ENCODE measurements at places on chromosomes 12 and 14. TPM values are rescaled to one million over a fixed set of nuclear protein-coding genes. Genes with fewer than 3 reads are reported as not detected.
A peak's percentile ranks its signal among the peaks of the same experiment; 100 is the strongest.

DNA sequence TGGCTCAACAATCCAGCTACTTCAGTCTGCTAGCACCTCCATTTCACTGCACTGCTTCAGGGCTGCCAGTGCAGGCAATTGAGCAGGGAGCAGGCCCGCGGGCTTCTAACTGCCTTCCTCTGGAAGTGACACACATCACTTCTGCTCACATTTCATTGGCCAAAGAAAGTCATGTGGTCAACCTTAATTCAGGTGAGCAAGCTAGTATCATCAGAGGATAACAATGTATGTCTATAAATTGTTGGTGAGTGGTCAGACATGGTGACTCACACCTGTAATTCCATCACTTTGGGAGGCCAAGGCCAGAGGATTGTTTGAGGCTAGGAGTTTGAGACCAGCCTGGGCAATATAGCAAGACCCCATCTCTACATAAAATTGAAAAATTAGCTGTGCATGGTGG is 22.3 kb upstream of the CHGA start:
- DNase-seq: no peak

- DNase-seq: no peak
Observed at GRCh38 chr12:49959685-49960473, 1.8 kb upstream of the AQP5 start.

DNA sequence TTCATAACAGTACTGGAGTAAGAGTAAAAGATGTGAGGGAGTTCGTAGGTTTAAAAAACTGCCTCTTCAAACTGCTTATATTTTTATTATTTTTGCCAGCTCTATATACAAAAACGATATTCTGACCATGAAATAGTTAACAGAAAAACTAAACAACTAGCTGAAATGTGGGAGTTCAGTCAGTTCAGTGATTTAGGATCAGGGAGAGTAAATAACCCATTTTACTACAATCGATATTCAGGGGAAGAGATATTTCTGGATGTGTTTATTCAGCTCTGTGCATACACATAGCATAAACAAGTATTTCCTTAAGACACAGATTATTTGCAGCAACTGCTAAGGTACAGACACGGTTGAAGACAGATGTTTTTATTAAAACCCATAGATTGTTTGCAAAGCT is 470.9 kb downstream of the TMTC2 start:
- no peak for DNase-seq

DNA sequence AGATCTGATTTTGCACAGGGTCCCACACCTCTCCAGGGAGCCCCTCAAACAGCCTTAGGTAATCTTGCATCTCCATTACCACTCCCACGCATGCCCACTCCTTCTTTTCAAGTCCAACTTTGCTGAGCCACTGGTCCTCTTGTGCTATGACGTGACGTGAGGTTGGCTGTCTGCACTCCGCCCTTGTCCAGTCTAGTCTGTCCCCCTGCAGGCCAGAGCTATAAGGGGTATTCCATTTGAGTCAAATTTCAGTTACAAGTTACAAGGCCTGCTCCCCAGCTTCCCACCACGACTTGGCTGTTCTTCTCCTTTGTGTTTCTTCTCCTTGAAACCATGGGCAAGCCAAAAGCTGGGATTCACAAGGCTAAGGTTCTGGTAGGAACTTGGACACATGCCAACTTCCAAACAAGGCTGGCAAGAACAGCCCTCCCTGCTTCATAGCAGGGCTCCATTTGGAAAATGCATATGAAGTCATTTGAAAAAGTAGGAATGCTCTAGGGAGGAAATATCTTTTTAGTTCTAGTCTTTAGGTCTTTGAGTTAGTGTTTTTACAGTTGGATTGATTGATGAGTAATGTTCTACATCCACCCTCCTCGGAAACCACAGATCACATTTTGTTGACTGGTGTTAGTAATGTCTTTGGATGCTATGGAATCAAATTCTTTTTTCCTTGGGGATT is 49.1 kb downstream of the KCNA1 start:
- no peak for DNase-seq

GRCh38 chr14:36538051-36538450 is 18.0 kb upstream of the NKX2-1 start:
- no peak for DNase-seq

DNA sequence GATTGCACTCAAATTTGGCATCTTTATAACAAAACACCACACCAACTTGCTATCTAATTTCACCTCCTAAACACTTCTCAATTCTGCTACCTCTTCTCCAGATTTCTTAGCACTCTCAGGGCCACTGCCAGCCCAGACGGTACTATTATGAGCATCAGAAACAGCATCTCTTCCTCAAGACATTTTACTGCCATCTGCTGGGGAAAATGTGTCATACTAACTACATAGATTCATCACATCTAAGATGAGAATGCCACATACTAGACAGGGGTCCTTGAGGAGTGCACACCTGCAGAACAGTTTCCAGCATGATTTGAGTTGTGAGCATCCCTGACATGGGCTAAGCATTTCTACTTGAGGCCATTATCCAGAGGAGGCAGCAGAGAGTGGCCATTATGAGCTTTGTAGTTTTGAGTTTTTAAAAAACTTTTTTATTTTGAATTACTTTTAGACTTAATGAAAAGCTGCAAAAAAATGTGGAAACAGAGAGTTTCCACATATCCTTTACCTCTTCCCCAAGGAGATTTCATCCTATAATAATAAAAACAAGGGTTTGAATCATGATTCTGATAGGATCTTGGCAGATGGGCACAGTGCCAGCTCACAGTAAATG is 15.1 kb upstream of the GRIP1 start:
- DNase-seq: no peak

DNA sequence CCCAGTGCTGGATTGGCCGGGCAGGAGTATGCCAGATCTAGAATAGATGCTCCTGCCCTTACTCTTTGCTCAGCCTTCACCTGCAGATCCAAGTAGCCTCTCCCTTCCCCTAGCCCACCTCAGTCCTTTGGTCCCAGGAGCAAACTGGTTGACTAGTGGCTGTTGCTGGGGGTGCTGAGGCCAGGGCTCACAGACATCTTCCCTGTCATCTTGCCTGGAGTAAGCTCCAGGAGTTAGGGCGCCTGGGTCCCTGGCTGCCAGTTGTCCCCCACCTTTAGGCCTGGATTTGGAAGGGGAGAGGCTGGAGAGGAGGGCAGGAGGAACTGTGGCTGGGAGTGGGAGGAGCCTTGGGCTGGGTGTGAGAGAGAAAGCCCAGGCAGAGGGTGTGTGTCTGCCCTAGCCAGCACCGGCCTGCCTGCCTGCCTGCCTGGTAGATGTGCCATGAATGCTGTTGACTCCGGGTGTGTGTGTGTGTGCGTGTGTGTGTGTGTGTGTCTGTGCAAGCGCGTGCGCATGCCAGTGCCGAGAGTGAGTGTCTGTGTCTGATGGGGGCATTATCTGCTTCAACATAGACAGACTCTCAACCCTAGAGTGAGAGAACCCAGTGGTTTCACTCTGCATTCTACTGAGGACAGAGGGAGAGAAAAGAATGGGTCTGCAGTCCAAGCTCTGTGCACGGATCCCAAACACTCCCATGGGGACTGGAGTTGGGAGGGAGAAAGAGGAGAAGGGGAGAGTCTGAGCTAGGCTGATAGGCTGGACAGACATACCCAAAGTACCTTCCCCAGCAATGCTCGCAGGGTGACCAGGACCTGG is 845 bp upstream of the RARG start:
- peak; percentile 60 for DNase-seq

DNA sequence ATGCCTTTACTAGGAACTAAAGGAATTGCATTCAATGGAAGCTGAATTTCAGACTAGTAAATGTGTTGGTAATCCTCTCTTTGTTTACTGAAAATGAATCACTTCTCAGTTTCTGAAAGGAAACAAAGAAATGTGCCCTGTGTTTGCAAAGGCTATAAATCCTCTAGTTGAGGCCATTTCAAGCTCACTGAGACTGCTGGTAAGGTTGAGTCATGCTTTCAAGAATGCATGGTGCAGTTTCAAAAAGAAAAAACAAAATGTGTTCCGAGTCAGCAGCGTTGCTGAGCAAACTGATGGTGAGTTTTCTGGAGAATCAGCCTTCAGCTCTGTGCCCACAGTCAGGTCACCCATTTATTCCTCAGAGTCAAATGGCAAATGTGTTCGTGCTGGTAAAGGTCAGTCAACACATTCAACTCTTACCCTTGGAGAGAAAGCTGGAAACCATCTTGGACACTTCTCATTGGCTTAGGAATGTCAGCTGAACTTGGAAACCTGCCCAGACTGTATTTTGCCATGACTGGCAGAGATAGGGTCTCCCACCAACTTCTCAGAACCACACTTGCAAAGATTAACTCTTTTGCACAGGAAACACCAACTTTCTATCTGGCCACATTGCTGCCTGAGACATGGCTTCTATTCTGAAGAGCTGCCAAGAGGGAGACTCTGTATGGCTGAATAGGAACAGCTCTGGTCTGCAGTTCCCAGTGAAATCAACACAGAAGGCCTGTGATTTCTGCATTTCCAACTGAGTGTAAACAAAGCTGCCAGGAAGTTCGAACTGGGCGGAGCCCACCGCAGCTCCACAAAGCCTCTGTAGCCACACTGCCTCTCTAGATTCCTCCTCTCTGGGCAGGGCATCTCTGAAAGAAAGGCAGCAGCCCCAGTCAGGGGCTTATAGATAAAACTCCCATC is 484.4 kb downstream of the ATP23 start:
- no peak for DNase-seq

- no peak for DNase-seq
Observed at GRCh38 chr12:70221626-70222025, 21.6 kb upstream of the CNOT2 start.

- no peak for DNase-seq
Observed at GRCh38 chr12:97312570-97313135, 150.0 kb upstream of the RMST start.

DNA sequence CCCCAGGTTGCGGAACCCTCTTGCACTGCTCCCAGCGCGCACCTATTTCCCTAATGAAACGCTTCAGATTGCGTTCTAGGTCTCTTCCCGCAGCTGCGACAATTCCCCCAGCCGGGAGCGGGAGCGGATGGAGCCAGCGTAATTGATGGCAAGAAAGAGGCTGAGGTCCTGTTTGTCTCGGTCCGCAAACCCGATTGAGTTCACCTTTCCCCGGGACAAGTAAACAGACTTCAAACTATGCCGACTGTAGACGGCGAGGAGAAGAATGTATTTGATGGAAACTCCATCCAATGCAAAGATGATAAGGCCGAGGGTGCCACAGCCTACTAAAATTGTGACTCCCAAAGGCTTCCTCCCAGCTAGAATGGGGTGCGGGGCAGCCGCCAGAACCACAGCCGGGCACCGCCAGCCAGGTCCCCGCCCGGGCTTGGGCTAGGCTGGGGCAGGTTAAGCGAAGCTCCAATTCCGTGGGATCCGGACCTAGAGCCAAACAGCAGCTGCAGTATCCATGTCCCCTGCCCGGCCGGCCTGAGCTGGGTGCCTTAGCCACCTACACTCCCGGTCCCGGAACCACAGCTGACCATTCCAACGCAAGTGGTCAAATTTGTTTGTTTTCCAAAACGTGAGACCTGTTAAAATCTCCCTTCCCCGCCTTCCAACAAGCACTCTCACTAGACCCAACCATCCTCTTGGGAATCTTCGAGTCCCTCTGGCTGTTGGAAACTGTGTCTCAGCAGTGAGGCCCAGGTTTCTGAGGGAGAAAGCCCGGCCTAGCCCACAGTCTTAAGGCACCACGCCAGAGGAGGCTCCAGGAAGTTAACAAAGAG is 5.5 kb downstream of the NKX2-1 start:
- DNase-seq: no peak

GRCh38 chr14:45140661-45141187 is 5.0 kb downstream of the FANCM start:
- no peak for DNase-seq

GRCh38 chr12:10807186-10807585 is at the start of gene TAS2R8:
TAS2R8 (minus strand) TSS chr12:10807286; CDS start chr12:10806980, 306 bp downstream.
- DNase-seq: no peak

DNA sequence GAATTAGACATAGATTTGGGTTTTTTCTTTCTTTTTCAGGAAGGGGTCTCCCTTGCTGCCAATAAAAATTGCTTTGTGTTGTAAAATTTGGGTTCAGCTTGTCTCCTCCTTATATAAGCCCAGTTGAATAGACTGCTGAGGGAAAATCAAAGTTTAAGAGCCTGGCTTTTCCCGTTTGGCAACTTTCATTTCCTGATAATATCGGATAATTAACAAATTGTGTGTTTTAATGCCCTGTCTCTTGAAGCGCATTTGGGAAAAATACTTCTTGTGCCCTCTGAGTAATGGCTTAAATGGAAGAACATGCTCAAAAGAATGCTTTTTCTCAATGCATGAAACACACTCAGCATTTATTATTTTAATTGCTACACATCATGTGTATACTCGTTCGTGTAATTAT is 198.0 kb upstream of the DCN start:
- DNase-seq: no peak

- DNase-seq: no peak
Observed at GRCh38 chr12:111401167-111401605, 4.5 kb upstream of the SH2B3 start.

- peak; percentile 74 for DNase-seq
Observed at GRCh38 chr14:103518422-103519042, 4.1 kb downstream of the CKB start.

GRCh38 chr12:33044447-33044846 is 147.9 kb upstream of the PKP2 start:
- DNase-seq: no peak

DNA sequence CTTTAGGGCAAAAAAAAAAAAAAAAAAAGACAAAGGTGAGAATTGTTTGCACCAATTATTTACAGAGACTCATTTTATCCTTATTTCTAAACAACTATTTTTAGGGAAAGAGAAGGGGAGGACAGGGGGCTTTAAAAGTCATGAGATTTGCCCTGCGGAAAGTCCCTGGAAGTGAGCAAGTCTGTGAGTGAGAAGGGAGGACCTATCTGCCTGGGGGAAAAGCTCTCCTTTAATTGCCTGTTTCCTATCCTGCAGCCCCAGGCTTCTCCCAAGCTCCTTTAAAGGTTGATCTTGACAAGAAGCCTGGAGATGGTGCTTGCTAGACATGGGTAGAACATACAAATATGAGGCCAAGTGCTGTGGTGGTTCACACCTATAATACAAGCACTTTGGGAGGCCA is 8.3 kb upstream of the CHST11 start:
- DNase-seq: no peak

- no peak for DNase-seq
Observed at GRCh38 chr12:105341010-105341409, 10.5 kb downstream of the C12orf75 start.

GRCh38 chr12:1703771-1704722 is 13.2 kb downstream of the ADIPOR2 start:
- DNase-seq: no peak

DNA sequence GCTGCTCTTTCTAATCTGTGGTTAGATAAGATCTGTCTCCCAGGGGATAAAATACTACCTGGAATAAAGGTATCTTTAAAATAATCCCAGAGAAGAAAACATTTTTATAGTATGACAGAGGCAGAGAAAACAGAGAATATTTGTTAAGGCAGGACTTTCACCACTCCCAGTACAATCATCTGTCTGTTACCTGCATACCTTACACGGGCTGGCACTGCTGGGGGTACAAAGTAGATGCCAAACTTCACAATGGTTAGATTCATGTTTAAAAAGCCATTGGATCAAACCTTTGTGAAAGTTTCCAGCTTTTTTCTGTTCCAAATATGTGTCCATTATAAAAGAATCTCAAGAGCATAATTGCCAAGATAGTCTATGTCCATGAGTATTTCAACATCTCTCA is 273.6 kb upstream of the BTG1 start:
- no peak for DNase-seq

GRCh38 chr14:50917449-50917848 is 26.8 kb downstream of the PYGL start:
- DNase-seq: no peak

The CLEC2D gene
- 188 TPM for total RNA-seq

The ART4 gene
- not detected for total RNA-seq

The ABHD12B gene
- total RNA-seq: not detected

The ZNF641 gene
- total RNA-seq: 12.3 TPM

The TUBA1B gene
- total RNA-seq: 105 TPM

The GLIPR1L2 gene
- total RNA-seq: not detected

The CERS5 gene
- 46.2 TPM for total RNA-seq

The KRT71 gene
- not detected for total RNA-seq
